ENCODE measurements at places on chromosomes 5 and 9.

GRCh38 chr9:89669361-89669842 is 64.6 kb downstream of the GADD45G start:
- no peak overlapping the region for H3K27ac ChIP-seq
- no peaks in the 10 kb centered on the region for H3K4me1 ChIP-seq
- DNase-seq, result no peak

GRCh38 chr5:178201927-178202235 is 2.5 kb upstream of the HNRNPAB start:
- no peak overlapping the region for H3K4me3 ChIP-seq
- H3K27ac ChIP-seq, result no peak overlapping the region
- H3K36me3 ChIP-seq, result peaks cover 15% of the 10 kb centered on the region
- DNase-seq, result no peak
- peaks cover 19% of the 10 kb centered on the region for H3K4me1 ChIP-seq

- peaks cover 2% of the 10 kb centered on the region for H3K27me3 ChIP-seq
- H3K4me3 ChIP-seq, result no peak overlapping the region
- no peak overlapping the region for H3K27ac ChIP-seq
- H3K4me1 ChIP-seq, result no peaks in the 10 kb centered on the region
- DNase-seq, result no peak
- H3K36me3 ChIP-seq, result no peaks in the 10 kb centered on the region
Observed at GRCh38 chr9:100774962-100775361, 197.1 kb downstream of the CAVIN4 start.

DNA sequence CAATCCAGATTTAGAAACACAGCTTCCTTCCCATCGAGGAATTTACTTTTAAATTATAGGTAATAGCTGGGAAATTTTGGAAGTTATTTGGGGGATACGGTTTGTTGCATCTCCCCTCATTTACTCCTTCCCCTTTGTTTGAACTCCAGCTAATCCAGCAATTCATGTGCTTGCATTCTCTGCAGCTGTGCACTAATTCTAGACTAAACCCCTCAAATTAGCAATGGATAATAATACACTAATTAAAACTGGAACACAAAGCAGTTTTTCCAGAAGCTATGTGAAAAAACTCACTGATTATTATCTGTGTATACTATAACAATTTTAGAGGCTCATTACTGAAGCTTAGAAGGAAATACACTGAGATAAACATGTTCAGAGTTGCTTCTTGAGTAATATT is 751.2 kb upstream of the ZNF608 start:
- no peak for DNase-seq
- H3K27me3 ChIP-seq, result peaks cover 3% of the 10 kb centered on the region
- no peaks in the 10 kb centered on the region for H3K36me3 ChIP-seq

DNA sequence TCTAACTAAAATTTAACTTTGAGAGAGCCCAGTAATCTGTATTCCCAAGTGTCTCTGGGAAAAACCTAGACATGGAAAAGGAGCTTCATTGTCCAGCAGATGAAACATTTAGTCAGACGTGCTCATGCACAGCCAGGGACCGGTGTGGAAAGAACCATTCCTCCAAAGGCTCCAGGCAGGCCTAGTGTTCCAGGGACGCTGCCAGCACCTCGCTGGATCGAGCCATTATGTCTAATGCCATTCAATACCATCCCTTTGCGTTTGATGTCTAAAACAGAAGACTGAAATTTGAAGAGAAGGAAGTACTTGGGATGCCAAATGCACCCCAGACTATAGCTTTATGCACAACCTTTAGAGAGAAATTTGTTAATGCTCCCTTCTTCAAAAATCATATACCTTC is 1.4 kb upstream of the CHSY3 start:
- H3K27me3 ChIP-seq, result peaks cover 31% of the 10 kb centered on the region
- no peak for DNase-seq

DNA sequence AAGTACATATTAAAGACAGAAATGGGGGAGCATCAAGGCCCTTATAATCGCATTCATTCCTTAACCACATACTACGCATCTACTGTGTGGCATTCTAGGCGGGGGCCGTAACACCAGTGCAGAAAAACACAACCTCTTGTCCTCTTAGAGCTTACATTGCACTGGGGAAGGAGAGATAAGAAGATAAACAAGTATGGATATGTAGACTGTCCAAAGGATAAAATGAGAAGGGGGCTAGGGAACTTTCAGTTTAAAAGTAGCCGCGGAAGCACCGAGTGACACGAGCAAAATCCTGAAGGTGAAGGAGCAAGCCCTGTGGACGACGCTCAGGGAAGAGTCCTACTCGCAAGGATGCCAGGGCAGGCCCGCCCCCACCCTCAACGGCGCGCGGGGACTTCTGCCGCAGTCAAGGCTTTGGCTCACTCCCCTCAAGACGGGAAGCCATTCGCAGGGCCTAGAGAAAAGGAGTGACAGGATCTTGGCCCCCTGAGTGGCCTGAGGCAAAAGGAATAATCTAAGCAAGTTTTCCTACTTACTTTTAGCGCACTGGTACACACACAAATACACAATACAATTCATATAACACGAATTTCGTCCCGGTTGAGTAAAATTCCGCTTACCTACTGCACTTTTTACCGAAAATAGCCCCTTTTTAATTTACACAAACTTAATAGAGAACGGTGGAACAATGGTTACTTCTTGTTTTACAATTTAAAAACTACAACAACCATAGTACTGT is 1.3 kb upstream of the NIPBL start:
- H3K36me3 ChIP-seq, result peaks cover 22% of the 10 kb centered on the region
- H3K4me3 ChIP-seq, result peak overlapping the region; percentile 93
- H3K27ac ChIP-seq, result peak overlapping the region; percentile 93
- peak; percentile 34 for DNase-seq
- no peaks in the 10 kb centered on the region for H3K27me3 ChIP-seq

DNA sequence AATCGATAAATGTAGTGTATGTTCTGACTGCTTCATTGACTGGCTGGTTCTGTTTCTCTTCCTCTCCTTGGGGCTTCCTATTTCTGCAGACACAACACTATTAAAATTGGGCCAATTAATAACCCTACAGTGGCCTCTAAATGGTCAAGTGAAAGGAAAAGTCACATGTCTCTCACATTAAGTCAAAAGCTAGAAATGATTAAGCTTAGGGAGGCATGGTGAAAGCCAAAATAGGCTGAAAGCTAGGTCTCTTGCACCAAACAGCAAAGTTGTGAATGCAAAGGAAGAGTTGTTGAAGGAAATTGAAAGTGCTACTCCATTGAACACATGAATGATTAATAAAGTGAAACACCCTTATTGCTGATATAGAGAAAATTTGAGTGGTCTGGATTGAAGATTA is 58.2 kb downstream of the CCNH start:
- H3K4me1 ChIP-seq, result peaks cover 16% of the 10 kb centered on the region
- no peak overlapping the region for H3K27ac ChIP-seq
- H3K27me3 ChIP-seq, result no peaks in the 10 kb centered on the region
- peaks cover 58% of the 10 kb centered on the region for H3K36me3 ChIP-seq
- no peak for DNase-seq

GRCh38 chr9:87834357-87834756 is 48.3 kb upstream of the SPATA31E1 start:
- no peaks in the 10 kb centered on the region for H3K4me1 ChIP-seq
- no peaks in the 10 kb centered on the region for H3K36me3 ChIP-seq
- H3K27me3 ChIP-seq, result no peaks in the 10 kb centered on the region
- no peak overlapping the region for H3K27ac ChIP-seq

- H3K4me3 ChIP-seq, result no peak overlapping the region
- H3K27ac ChIP-seq, result no peak overlapping the region
- H3K27me3 ChIP-seq, result no peaks in the 10 kb centered on the region
- peaks cover 7% of the 10 kb centered on the region for H3K4me1 ChIP-seq
- DNase-seq, result no peak
Observed at GRCh38 chr5:60463179-60463868, 236.6 kb downstream of the DEPDC1B start.

DNA sequence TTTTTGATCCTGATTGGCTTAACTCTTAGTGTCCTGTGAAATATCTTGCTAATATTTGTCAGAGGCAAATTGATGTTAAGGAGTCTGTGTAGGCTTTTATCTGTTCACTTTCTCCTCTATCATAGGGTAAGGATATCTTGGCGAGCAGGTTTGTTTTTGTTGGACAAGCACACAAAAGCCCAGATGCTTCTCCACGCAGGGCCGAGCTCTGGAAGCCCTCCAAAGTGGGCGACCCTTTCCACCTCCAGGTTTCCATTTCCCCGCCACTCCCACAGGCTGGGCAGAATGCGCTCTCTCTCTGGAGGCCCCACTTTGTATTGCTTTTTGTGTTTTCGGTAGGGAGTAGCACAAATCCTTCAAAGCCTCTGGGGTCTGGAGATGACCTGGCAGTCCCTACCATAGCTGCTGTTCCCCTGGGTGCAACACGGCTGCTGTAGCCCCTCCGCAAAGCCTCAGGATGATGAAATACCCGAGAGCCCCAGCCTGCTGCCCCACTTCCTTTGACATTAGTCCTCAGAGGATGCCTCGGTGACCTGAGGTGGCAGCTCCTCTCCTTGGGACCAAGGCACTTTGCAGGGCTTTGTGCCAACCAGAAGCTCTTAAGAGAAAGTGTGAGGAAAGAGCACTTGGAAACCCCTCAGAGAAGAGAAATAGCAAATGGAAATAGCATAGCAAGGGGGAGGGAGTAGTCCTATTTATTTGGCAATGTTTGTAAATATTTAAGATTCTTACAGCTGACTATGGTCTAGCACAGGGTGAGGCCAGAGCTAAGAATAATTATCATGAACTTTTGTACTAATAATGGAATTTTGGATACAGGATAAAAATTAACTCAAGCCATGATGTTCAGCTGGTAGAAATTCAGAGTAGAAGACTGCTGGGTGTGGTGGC is 122.8 kb downstream of the ARHGEF28 start:
- H3K4me1 ChIP-seq, result no peaks in the 10 kb centered on the region
- H3K4me3 ChIP-seq, result no peak overlapping the region
- no peak overlapping the region for H3K27ac ChIP-seq
- H3K27me3 ChIP-seq, result peaks cover 12% of the 10 kb centered on the region
- H3K36me3 ChIP-seq, result no peaks in the 10 kb centered on the region
- DNase-seq, result no peak

GRCh38 chr9:115192835-115193525 is 75.0 kb upstream of the TNC start:
- no peaks in the 10 kb centered on the region for H3K27me3 ChIP-seq
- H3K36me3 ChIP-seq, result no peaks in the 10 kb centered on the region
- peaks cover 30% of the 10 kb centered on the region for H3K4me1 ChIP-seq
- H3K27ac ChIP-seq, result peak overlapping the region; percentile 32
- H3K4me3 ChIP-seq, result no peak overlapping the region

DNA sequence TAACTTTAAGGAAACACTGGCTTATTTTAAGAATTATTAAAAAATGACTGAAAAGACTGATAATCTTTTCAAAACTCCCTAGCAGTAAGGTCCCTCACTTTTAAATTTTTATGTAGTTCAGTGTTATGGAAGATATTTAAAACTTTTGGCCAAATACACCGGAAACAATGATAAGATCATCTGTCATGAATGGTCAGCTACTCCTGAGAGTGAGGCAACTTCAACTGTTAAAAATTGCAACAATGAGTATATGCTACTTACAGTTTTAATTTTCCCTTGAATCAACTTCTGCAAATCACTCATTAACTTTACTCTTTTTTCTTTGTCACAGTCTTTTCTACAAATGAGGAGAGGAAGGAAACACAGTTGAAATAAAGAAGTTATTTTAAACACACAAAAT is 10.8 kb downstream of the PUM3 start:
- no peak overlapping the region for H3K4me3 ChIP-seq
- peaks cover 90% of the 10 kb centered on the region for H3K36me3 ChIP-seq
- H3K27me3 ChIP-seq, result no peaks in the 10 kb centered on the region

- no peak overlapping the region for H3K27ac ChIP-seq
- H3K4me1 ChIP-seq, result no peaks in the 10 kb centered on the region
- no peaks in the 10 kb centered on the region for H3K36me3 ChIP-seq
- H3K4me3 ChIP-seq, result no peak overlapping the region
- no peak for DNase-seq
Observed at GRCh38 chr9:88722753-88723152, 187.8 kb downstream of the NXNL2 start.
